ENCODE measurements at places on chromosomes 2 and 18.
A peak's percentile ranks its signal among the peaks of the same experiment; 100 is the strongest.

GRCh38 chr2:21042958-21043743, 722 bp downstream of the APOB start:
- DNase-seq = peak; percentile 79

GRCh38 chr2:107697385-107697784, 129.3 kb upstream of the RGPD4 start:
- DNase-seq = no peak

- no peak for DNase-seq
Observed at GRCh38 chr2:107529146-107529545, 297.5 kb upstream of the RGPD4 start.

GRCh38 chr2:18626958-18627650, 37.7 kb upstream of the NT5C1B start:
- DNase-seq = no peak

GRCh38 chr2:236663287-236664101, 93.9 kb downstream of the ACKR3 start:
- DNase-seq = peak; percentile 84

DNA sequence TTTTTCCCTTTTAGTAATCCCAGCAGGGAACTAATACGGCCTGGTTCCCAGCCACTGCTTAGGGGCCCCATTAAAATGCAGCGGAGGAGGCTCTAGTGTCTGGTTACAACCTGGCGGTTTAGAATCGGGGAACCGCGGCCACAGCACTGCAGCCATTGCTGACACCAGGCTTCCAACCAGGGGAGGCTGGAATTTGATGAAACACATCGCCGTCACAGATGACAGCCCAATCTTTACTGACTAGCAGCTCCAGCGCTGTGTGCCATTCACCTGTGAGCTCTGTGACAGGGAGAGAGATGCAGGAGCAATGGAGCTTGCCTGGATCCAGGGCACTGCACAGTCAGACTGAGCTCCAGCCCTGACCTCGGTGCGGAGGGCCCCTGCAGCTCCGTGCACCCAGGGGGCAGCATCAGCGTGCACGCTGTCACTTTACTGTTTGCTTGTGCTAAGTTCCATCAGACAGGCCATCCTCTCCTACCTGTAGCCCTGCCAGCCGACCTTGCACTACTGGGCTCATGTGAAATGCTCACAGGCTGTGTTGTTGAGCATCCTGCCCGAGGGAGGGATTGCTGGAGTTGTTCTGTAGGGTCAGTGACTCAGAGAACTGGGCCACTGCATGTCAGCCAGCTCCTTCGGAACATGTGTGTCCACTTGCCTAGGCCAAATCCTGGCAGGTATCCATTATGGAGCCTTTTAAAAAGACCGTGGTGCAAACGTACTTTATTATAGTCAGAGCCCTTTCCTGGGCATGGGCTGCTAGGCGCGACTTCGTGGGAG, 203.5 kb downstream of the SEPTIN10 start:
- DNase-seq = no peak

GRCh38 chr2:60528281-60529020, 25.0 kb downstream of the BCL11A start:
- DNase-seq = no peak

DNA sequence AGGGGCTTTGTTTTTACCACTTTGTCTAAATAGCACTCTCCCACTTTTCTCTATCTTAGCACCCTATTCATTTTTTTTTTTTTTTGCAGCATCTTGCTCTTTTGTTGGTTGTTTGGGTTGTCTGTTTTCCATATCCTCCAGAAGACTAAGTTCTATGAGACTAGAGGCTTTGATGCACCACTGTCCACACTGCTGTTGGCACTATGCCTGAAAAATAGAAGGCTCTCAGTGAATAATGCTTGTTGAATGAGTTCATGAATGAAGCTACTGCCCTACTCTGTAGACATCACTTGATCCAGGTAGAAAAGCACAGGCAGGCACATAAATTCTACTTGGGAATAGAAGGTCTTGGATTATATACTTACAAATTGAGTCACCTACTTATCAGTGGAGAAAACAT, 7.3 kb downstream of the IL1A start:
- DNase-seq = no peak

GRCh38 chr2:75632091-75632701, 14.4 kb upstream of the MRPL19 start:
- no peak for DNase-seq

GRCh38 chr18:56986829-56987228, 160.1 kb upstream of the BOD1L2 start:
- no peak for DNase-seq

DNA sequence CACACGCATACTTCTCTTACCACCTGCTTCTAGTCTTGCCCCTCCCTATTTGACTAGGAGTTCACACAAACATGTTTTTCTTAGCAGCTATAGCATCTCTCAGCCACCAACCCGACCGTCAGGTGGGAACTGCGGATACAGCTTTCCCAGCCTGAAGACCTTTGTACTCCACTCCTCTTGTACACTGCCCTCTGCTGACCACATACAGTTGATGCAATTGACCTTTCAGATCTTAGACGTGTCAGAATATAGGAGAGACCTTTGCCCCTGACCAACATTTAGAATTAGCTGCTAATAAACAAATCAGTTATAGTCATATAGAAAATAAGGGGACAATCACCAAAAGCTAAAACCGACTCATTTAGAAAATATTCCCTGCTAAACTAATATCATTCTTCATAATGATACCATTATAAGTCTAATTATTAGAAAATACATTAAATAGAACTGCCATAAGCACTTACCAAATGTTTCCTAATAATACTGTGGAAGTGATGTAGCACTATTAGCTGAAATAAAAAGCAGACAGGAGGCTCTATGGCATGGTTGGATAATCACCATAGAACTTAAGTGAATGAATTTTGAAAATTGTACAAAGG, 208.4 kb downstream of the RAD51AP2 start:
- DNase-seq = no peak

- DNase-seq = no peak
Observed at GRCh38 chr2:213862407-213863076, 548.3 kb upstream of the VWC2L start.

GRCh38 chr2:106269591-106270291, 75.6 kb upstream of the UXS1 start:
- peak; percentile 76 for DNase-seq

GRCh38 chr2:68800027-68800401, 65.4 kb downstream of the ARHGAP25 start:
- DNase-seq = no peak

DNA sequence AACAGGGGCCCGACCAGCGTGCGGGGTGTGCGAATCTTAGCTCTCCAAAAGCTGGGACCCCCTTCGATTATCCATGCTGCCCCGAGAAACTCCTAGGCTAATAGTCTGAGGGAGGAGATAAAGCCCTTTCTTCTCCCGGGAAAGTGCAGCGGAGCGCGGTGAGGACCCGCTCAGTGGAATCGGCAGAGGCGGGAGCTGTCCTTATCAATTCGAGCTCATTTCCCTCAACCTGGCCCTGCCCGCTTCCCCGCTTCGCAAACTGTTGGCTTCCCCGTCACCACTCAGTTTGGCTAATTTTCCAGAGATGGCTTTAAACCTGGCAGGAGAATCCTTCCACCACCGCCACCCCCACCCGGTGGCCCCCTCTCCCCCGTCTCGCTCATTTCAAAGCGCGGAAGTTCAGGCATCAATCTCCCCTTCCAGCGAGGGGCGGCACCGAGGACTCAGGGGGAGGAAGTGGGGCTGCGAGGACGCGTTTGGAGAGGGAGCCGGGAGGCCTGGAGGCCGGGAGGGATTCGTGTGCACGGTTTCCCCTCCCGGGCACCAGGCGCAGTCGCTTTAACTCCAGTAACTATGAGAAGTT, 1.6 kb downstream of the KLHL14 start:
- DNase-seq = no peak

- no peak for DNase-seq
Observed at GRCh38 chr2:80169811-80170594, 134.5 kb downstream of the LRRTM1 start.

- no peak for DNase-seq
Observed at GRCh38 chr2:29560566-29560965, 360.8 kb downstream of the ALK start.

- peak; percentile 88 for DNase-seq
Observed at GRCh38 chr2:98465456-98466226, 21.0 kb downstream of the INPP4A start.

DNA sequence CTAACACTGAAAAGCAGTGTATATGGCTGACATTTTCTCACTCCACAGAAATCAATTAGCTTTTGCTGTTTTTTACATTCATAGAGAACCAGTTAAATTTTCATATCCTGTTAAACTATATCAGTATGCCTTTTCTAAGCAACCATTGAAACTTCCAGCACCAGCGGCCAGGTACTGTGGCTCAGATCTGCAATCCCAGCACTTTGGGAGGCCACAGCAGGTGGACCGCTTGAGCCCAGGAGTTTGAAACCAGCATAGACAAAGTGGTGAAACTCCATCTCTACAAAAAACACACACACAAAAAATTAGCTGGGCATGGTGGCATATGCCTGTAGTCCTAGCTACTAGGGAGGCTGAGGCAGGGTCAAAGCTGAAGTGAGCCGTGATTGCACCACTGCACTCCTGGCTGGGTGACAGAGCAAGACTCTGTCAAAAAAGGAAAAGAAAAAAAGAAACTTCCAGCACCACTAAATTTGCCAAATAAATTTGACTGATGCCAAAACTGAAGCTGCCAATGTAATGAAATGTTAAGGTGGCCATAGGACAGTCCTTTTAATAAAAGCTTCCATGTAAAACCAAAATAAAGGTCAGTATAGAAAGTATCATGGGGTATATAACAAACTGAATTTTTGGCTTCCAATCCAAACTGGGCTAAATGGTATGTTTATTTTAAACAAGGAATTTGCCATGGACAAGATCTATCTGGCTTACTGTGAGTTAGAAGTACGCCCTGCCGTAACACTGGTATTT, 3.5 kb downstream of the SFT2D3 start:
- no peak for DNase-seq

DNA sequence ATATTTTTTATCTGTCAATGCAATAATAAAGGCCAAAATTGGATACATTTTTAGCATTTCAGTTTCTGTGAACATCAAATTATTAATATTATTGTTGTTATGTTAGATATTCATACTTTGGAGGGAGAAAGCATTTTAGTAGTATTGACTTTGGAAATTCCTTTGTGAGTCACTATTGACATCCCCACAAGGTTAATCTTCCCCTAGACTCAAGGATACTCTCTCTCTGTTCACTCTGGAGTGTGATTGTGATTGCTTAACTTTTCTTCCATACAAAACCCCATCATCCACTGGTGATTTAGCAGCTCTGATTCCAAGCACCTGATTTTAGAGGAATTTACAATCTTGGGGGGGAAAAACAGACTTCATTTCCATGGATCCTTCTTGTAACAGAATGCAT, 352.0 kb downstream of the THSD7B start:
- DNase-seq = no peak

DNA sequence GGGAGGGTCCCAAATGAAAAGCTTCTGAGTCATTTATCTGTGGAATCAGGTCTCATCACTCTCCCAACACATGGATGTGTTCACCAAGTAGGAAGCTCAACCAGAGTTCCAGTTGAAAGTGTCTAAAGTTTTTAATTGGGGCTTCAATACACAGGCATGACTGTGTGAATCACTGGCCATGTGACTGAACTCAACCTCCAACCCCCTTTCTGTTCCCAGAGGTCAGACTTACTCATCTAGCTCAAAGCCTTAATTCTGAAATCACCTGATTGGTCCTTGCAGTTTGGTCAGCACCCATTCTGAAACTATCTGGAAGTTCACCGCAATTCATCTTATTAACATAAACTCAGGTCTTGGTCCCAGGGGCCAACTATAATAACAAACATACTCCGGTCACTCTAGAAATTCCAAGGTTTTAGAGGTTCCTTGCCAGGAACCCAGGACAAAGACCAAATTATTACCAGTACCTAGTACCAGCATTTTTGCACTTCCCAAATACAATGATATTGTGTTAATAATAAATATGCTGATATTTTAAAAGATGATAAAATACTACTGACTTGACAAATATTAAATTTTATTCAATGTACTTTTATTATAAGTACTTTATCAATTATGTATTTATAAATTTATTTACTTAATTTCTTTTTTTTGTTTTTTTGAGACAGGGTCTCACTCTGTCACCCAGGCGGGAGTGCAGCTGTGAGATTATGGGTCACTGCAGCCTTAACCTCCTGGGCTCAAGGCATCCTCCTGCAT, 10.7 kb upstream of the RBM45 start:
- no peak for DNase-seq

- no peak for DNase-seq
Observed at GRCh38 chr2:182816866-182817265, 49.6 kb downstream of the FRZB start.

DNA sequence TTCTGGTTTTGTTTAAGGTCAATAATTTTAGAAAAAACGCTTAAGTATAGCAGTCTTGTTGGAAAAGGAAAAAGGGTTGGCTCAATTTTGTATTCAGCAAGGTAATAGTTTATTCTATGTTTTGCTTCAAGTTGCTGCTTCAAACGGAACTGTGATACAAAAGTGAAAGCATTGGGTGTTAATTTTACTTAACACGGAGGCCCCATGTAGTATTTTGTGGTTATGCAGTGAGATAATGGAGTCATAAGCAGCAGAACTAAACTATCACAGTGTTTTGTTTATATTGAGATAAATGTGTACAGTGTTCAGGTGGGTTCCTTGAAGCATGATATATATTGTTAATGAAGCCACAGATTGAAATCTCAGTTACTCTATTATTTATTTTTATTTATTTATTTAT, 67.0 kb upstream of the LYPD6B start:
- DNase-seq = no peak

- no peak for DNase-seq
Observed at GRCh38 chr2:201952187-201952586, 81.5 kb upstream of the FZD7 start.

- DNase-seq = no peak
Observed at GRCh38 chr2:172843902-172844715, 108.5 kb downstream of the RAPGEF4 start.

- no peak for DNase-seq
Observed at GRCh38 chr2:41854227-41854626, 193.6 kb upstream of the PKDCC start.

- DNase-seq = no peak
Observed at GRCh38 chr2:196131384-196131937, 39.9 kb downstream of the STK17B start.

DNA sequence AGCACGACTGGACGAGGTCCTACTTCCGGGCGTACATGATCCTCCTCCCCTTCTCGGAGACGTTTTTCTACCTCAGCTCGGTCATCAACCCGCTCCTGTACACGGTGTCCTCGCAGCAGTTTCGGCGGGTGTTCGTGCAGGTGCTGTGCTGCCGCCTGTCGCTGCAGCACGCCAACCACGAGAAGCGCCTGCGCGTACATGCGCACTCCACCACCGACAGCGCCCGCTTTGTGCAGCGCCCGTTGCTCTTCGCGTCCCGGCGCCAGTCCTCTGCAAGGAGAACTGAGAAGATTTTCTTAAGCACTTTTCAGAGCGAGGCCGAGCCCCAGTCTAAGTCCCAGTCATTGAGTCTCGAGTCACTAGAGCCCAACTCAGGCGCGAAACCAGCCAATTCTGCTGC, 24.8 kb downstream of the LYPD1 start:
- no peak for DNase-seq

DNA sequence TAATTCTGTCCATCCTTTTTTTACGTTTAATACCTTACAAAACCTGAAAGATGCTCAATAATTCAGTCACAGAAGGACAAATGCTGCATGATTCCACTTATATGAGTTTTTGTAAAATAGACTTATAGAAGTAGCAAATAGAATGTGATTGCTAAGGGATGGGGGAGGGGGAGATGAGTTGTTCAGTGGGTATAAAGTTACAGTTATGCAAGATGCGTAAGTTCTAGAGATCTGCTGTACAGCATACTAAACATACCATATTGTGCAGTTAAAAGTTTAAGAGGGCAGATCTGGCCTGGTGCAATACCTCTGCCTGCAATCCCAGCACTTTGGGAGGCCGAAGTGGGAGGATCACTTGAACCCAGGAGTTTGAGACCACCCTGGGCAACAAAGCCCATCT, 78.8 kb downstream of the TET3 start:
- DNase-seq = no peak
